ENCODE measurements at places on chromosomes 12 and 14.

GRCh38 chr14:31549817-31550216 lies 11.4 kb upstream of the NUBPL start:
- DNase-seq: no peak

DNA sequence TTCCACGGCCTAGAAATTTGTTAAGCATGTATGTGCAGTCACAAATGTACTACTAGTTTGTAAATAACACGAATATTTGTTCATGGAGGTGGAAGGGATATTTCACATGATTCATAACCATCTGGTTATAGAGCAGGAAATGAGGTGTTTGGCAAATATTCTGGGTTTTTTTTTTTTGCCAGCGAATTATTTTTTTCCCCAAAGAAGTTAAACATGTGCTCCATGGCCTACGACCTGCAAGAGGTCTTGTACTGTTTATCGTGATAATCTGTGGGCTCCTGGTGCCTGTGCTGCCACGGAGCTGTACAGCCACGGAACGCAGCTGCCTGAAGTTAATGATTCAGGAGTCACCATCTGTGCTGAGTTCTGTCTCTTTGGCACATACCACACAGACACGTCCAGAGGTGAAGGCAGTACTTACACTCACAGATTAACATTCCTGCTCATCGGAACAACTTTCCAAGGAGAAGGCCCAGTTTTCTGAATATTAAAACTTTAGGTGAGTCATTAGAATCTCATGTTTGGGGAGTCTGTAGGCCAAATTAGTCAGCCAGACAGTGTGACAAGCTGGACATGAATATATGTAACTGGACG lies 156.3 kb downstream of the TMX1 start:
- DNase-seq: peak; percentile 89

GRCh38 chr12:53701518-53702264 lies 25.6 kb downstream of the CALCOCO1 start:
- DNase-seq: peak; percentile 82

DNA sequence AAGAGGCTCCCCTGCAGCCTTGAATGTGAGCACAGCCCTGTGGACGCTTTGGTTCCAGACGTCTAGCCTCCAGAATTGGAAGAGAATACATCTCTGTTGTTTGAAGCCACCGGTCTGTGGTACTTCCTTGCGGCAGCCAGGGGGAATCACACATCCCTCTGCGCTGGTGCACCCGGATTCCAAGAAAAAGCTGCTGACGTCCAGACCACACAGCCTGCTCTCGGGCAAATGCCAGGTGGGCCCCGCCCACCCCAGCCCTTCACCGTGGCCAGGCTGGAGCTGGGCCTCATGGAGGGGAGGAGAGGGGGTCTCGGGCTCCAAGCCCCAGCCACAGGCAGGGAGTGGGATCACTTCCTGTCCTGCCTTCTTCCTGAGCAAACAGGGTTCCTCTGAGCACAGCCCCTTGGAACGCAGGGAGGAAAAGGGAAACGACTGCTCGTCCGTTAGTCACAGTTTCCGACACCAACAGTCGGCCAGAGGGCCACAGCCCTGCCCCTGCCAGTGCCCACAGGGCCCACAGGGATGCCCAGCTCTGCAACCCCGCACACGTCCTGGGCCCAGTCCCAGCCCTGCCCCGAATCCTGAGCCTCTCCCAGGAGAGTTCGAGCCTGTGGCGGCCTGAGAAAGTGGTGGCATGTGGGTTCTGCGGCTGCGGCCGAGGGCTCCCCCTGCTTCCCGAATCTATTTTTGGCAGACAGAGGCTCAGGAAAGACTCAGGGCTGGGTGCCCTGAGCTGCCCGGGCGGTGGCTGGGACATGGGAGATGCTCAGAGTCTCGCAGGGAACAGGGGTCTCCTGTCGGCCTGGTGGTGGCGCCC lies 85.3 kb downstream of the RFLNA start:
- DNase-seq: peak; percentile 92

- no peak for DNase-seq
Measured at GRCh38 chr14:97824218-97824617, 1027.0 kb downstream of the VRK1 start.

DNA sequence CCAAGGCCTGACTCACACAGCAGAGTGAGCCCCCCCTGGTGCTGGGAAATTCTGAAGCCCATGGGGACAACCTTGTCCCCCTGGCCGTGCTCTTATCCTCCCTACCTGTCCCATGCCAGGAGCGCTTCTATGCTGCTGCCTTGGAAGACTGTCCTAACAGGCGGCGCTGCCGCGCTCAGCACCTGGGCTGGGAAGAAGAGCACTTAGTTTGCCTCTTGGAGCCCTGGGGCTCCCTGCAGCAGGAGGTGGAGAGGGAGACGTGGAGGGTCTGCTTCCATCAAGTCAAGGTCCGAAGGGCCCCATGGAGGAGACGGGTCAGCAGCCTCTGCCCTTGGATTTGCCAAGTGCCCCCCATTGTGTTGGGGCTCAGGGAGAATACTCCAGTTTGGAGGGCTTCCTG lies 300.5 kb downstream of the CACNA1C start:
- DNase-seq: no peak

GRCh38 chr14:104817930-104818713 lies 17.2 kb downstream of the ZBTB42 start:
- no peak for DNase-seq

GRCh38 chr14:106738075-106738474 lies 1211.7 kb downstream of the TMEM121 start:
- no peak for DNase-seq

GRCh38 chr12:6226002-6226678 lies 25.9 kb downstream of the CD9 start:
- DNase-seq: peak; percentile 76

All from cardiac fibroblast (primary cell).